ENCODE measurements at places on chromosomes 11 and 22. TPM values are rescaled to one million over a fixed set of nuclear protein-coding genes. Genes with fewer than 3 reads are reported as not detected.

Gene RAD9A
- 29.0 TPM for total RNA-seq

Gene VWCE
- total RNA-seq: 0.97 TPM

Gene CREB3L1
- 3.7 TPM for total RNA-seq

Gene HEPHL1
- total RNA-seq: not detected

Gene TRIM34
- total RNA-seq: 2.6 TPM

Gene PANX2
- 5.6 TPM for total RNA-seq

Gene HYLS1
- 12.9 TPM for total RNA-seq

Gene NNMT
- 337 TPM for total RNA-seq

Gene C11orf87
- 0.05 TPM for total RNA-seq

Gene GAS2
- 0.75 TPM for total RNA-seq

Gene ASPHD2
- 1.3 TPM for total RNA-seq

Gene MRPL49
- 73.4 TPM for total RNA-seq

Gene FGF19
- 0.12 TPM for total RNA-seq

Gene ANKK1
- total RNA-seq: not detected

Gene RIC3
- total RNA-seq: 2.8 TPM

Gene TMEM258
- total RNA-seq: 240 TPM

Gene MMP3
- total RNA-seq: not detected

Gene PKNOX2
- total RNA-seq: not detected

Gene SMTNL1
- total RNA-seq: not detected

Gene LDLRAD3
- 33.0 TPM for total RNA-seq

Gene OR51B5
- total RNA-seq: not detected

Gene SLC22A8
- not detected for total RNA-seq

Data from A549 treated with Hydrocortisone at 1 μM for 4 hours (cell line).